ENCODE measurements at places on chromosomes 11 and 22.
A peak's percentile ranks its signal among the peaks of the same experiment; 100 is the strongest.

DNA sequence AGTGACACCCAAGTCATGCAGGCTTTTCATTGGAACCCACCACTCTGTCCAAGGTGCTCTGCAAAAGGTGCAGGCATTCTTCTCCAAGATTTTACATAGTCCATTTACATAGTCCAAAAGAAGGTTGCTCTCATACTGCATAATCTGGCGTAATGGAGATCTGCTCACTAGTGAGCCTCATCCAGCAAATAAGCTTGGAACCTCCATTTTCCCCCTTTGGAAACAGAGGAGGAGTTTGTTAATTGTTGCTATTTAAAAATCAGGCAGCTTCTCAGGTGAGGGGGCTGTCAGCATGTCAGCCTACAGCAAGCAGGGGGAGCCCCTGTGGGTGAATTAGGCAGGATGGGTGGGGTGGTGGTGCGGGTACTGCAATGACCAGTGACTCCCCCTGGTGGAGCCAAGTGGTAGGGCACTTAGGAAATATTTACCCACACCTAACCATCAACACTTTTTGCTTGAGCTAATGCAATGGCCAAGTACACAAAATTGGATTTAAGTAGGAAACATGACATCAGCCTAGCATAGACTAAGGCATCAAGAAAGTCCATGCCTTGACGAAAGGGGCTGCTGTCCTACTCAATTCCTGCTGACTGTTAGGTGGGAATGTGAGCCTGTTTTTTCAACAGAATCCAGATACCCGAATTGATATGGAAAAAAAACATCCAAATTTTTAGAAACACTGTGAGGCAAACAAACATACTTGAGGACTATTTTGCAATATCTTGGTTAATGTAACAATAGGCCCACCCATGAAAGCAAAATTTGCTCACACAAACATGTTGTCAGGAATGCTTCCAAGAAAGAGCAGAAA is 64.5 kb downstream of the AMBRA1 start:
- peaks cover 3% of the 10 kb centered on the region for H3K36me3 ChIP-seq
- peaks cover 33% of the 10 kb centered on the region for H3K4me1 ChIP-seq
- H3K27ac ChIP-seq: no peak overlapping the region
- no peak overlapping the region for H3K4me3 ChIP-seq
- peak; percentile 90 for DNase-seq

DNA sequence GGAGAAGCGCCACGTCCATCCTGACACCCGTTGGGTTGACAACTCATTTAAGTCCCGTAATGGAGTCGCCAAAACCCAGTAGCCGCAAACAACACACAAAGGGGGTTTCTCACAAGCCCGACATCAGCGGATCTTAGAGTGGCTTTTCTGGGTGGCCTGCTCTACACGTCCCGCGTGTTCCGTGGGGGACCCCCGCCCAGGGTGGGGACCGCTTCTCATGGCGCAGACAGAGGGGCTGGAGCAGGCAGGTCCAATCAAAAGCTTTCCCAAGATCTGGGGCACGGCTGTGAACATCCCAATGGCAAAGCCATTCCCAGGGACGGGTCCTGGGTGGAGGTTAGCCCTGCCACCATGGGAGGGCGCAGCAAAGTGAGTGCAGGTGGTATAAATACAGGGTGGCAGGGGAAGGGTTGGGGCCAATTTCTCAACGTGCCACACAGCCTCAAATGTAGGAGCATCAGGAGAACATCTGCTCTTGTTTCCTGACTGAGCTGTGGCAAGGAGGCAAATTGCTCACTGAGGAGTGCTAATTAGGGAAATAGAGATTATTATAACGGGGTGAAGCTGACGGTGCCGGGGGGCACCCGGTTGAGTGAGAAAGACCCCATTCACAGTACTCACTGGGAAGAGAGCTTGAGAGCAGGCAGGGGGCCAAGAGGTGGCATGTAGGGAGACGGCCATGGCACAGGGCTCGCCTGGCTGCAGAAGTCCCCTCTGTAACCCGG is 1447.2 kb downstream of the TBC1D22A start:
- H3K36me3 ChIP-seq: no peaks in the 10 kb centered on the region
- H3K4me3 ChIP-seq: no peak overlapping the region
- no peak overlapping the region for H3K27ac ChIP-seq
- no peaks in the 10 kb centered on the region for H3K4me1 ChIP-seq
- DNase-seq: no peak

- no peak overlapping the region for H3K27ac ChIP-seq
- no peak for DNase-seq
Measured at GRCh38 chr11:46865340-46865739, 19.3 kb upstream of the CKAP5 start.

- no peaks in the 10 kb centered on the region for H3K27me3 ChIP-seq
- no peaks in the 10 kb centered on the region for H3K4me1 ChIP-seq
Measured at GRCh38 chr11:101215069-101215468, 85.5 kb upstream of the PGR start.

DNA sequence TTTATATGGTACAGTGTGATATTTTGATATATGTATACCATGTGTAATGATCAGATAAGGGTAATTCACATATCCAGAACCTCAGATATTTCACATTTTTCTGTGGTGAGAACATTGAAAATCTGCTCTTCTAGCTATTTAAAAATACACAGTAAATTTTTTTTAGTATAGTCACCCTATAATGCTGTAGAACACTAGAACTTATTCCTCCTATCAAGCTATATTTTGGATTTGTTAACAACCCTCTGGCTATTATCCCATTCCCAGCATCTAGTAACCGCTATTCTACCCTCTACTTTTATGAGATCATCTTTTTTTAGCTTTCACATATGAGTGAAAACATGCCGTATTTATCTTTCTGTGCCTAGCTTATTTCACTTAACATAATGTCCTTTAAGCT is 65.5 kb upstream of the SYT9 start:
- no peak overlapping the region for H3K4me3 ChIP-seq
- no peak overlapping the region for H3K27ac ChIP-seq
- peaks cover 8% of the 10 kb centered on the region for H3K27me3 ChIP-seq
- no peaks in the 10 kb centered on the region for H3K4me1 ChIP-seq
- DNase-seq: no peak
- no peaks in the 10 kb centered on the region for H3K36me3 ChIP-seq

DNA sequence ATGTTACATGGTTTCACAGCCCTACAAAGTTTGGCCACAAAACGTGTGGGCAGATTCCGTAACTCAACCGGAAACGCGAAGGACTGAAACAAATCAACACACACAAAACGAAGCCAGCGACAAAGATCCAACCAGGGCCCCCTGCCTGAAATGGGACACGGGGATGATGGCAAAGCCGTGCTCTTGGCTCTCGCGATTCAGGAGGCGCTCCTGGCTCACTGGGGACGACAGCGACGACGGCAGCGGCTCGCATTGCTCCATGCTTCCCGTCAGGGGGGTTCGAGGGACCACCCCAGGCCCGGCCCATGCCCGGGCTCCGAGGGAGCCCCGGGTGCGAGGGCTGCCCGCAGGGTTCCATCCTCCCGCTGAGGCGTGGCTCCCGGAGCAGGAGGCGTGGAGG is 4786.8 kb upstream of the OR11H1 start:
- H3K4me3 ChIP-seq: no peak overlapping the region
- H3K36me3 ChIP-seq: peaks cover 10% of the 10 kb centered on the region
- DNase-seq: no peak
- no peaks in the 10 kb centered on the region for H3K4me1 ChIP-seq

GRCh38 chr11:112163875-112164685 is at the start of gene IL18:
TSS of gene IL18 (minus strand) at chr11:112164094. CDS start at chr11:112155053, 9,041 bp downstream.
- peaks cover 43% of the 10 kb centered on the region for H3K27me3 ChIP-seq
- DNase-seq: no peak
- H3K36me3 ChIP-seq: peaks cover 3% of the 10 kb centered on the region
- H3K4me1 ChIP-seq: peaks cover 2% of the 10 kb centered on the region
- no peak within 1 kb of the TSS for H3K4me3 ChIP-seq

GRCh38 chr11:115257678-115258077 is 246.5 kb downstream of the CADM1 start:
- H3K4me1 ChIP-seq: peaks cover 5% of the 10 kb centered on the region
- H3K27ac ChIP-seq: no peak overlapping the region
- no peak for DNase-seq
- H3K27me3 ChIP-seq: peaks cover 7% of the 10 kb centered on the region
- no peak overlapping the region for H3K4me3 ChIP-seq

DNA sequence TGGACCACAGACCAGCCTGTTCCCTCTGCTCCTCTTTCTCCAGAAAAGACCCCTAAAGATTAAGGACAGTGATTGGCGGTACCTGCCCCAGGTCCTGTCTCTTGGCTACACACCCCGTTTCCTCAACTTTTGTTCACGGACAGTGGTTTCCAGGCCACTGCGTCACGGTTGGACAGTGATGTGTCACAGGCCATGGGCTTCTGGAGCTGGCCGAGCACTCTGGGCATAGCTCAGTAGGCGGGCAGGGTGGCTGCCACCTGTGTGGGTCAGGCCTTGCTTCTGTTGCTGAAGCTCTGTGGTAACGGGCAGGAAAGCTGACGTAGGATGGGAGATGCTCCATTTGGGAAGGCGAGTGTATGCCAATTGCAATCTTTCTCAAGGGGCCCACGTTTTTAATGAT is 13.6 kb downstream of the TUB start:
- peaks cover 2% of the 10 kb centered on the region for H3K4me1 ChIP-seq
- H3K27me3 ChIP-seq: no peaks in the 10 kb centered on the region
- DNase-seq: no peak

GRCh38 chr11:43984519-43985385 is 42.3 kb downstream of the C11orf96 start:
- no peak overlapping the region for H3K27ac ChIP-seq
- H3K4me3 ChIP-seq: no peak overlapping the region
- no peak for DNase-seq
- no peaks in the 10 kb centered on the region for H3K4me1 ChIP-seq
- no peaks in the 10 kb centered on the region for H3K36me3 ChIP-seq
- peaks cover 33% of the 10 kb centered on the region for H3K27me3 ChIP-seq

DNA sequence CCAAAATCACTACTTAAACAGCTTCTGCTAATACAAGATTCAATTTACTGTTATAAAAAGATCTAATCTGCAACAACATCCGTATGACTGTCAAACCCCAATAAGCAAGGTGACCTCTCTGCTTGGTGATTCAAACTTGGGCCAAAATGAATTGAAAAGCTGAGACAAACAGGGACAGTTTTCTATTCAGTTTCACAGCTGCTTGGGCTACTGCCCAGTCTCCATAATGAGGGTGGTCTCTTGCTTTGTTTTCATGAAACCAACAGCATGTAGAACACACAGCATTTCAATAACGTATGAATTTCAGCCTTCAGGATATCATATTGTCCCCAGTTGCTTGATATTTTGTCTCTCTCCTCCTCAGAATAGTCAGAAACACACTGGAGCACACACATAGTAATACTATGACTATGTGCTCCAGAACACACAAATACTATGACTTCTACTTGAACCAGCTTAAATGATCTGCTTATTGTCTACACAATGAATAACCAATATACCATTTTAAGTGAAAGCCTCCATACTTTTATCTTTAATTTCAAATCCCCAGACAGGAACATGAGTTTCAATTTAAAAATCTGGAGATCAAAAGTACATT is 285.0 kb downstream of the TTC28 start:
- no peak overlapping the region for H3K4me3 ChIP-seq
- H3K4me1 ChIP-seq: peaks cover 11% of the 10 kb centered on the region
- no peak overlapping the region for H3K27ac ChIP-seq
- DNase-seq: no peak
- peaks cover 2% of the 10 kb centered on the region for H3K36me3 ChIP-seq

DNA sequence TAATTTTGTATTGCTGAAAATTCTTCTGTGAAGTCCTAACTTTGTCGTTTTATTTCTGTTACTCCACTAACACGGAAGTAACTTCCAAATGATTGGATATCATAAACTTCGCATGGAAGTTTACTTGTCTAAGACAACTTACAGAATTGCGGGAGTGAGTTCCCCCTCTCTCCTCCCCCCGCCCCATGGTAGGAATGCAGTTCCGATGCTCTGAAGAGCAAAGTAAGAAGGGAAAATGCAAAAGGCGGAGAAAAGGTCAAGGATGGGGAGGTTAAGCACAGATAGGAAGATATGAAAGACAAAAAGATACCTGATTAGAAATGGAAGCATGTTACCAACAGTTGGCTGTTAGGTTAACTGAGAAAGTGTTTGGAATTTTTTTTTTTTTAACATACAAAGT is 1.3 kb downstream of the EIF3M start:
- H3K4me3 ChIP-seq: peak overlapping the region; percentile 95
- peak overlapping the region; percentile 74 for H3K27ac ChIP-seq
- H3K4me1 ChIP-seq: peaks cover 40% of the 10 kb centered on the region
- H3K27me3 ChIP-seq: no peaks in the 10 kb centered on the region

DNA sequence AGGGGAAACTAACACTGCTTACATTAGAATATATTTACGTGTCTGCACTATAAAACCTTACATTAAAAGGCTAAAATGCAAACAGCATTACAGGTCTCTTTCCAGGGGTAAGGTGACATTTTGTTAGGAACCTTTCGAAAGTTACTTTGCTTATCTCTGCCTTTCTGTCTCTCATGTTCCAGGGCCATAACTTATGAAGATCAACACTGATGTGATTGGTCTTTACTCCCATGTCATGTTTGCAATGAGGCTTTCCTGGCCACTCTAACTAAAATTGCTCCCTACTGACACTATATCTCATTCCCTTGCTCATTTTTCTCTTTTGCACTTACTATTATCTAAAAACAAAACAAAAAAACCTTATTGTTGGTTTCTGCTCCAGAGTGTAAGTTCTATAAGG is 119.0 kb downstream of the JRKL start:
- H3K4me3 ChIP-seq: no peak overlapping the region
- H3K27me3 ChIP-seq: peaks cover 2% of the 10 kb centered on the region
- no peak overlapping the region for H3K27ac ChIP-seq

- peak overlapping the region; percentile 64 for H3K4me3 ChIP-seq
- DNase-seq: no peak
- peak overlapping the region; percentile 91 for H3K27ac ChIP-seq
- peaks cover 14% of the 10 kb centered on the region for H3K36me3 ChIP-seq
- H3K27me3 ChIP-seq: no peaks in the 10 kb centered on the region
Measured at GRCh38 chr11:108237058-108237481, 14.2 kb downstream of the ATM start.

DNA sequence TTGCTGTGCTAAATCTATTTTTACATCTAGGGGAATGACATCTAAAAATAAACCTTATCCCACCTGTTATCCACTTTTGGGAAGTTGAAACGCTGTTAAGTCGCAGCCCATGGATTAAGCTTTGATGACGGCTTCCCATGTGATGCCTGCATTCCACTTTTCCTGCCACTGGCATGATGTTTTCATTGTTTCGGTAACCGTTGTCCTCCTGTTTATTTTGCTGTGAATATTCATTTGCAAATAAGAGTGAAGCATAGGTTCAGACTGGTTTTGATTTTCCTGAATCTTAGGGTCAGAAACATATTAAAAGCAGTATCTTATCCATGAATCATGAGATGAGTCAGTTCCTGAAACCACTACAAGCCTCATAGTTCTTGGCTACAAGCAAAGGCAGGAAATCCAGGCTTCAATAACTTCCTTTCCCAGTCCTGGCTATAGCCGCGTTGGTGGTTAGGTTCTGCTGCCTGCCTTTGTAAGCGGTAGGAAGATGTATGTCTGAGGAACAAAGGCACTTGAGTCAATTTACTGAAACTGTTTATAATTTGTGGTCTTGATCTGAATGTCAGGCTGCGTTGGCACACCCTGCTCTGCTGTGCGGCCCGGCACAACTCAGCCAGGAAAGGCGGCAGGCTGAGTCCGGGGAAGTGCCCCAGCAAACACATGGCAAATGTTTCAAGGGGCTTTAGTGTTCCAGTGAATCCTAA is 19.4 kb downstream of the TEAD1 start:
- peaks cover 73% of the 10 kb centered on the region for H3K27me3 ChIP-seq
- DNase-seq: peak; percentile 57
- H3K27ac ChIP-seq: no peak overlapping the region
